Activated B cell treated with CpG ODN at 0.5 μM for 24 hours (primary cell): ENCODE measurements at places on chromosomes 5 and 9. TPM values are rescaled to one million over a fixed set of nuclear protein-coding genes. Genes with fewer than 3 reads are reported as not detected.

- no peak for DNase-seq
These were observed 14.3 kb upstream of the GPX3 start for GRCh38 chr5:151005950-151006576.

GRCh38 chr9:27880156-27880555 lies 306.9 kb upstream of the C9orf72 start:
- DNase-seq = no peak

DNA sequence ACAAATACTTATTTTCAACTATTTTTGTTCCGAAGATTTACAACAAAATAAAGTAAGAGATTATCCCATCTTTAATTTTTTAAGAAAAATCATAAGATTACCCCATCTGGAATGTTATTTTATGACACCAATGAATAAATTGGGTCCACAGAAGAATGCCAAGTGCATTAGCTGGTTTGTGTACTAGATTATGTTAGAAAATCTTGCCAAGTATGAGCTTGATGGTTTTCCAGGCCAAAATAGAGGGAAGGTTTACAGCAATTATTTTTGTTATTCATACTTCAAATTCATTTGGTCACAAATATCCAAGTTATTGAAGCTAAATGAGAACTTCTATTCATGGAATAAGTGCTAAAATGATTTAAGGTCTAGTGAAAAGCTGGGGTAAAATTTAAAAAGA lies 109.4 kb upstream of the DMRTA1 start:
- DNase-seq = no peak

- DNase-seq = no peak
These were observed 1.2 kb downstream of the HOMER1 start for GRCh38 chr5:79512471-79513307.

DNA sequence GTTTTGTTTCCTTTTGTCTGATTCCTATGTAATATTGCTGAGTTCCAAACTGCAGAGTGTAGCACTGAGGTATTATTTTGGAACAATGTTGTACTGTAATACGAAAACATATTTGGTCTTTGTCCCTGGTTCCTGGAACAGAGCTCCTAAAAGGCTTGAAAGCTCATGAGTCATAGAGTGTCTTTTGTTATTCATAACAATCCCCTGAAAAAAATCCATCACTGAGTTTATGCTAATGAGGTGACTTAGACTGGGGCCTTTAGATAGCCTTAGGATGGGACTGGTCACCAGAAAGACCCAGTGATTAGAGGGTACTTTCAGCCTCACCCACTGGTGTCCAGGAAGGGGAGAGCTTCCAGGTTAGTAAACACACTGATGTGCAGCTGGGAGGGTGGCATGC lies 132.7 kb upstream of the POU5F2 start:
- no peak for DNase-seq

GRCh38 chr5:42572313-42572712 lies 149.1 kb downstream of the GHR start:
- DNase-seq = no peak

DNA sequence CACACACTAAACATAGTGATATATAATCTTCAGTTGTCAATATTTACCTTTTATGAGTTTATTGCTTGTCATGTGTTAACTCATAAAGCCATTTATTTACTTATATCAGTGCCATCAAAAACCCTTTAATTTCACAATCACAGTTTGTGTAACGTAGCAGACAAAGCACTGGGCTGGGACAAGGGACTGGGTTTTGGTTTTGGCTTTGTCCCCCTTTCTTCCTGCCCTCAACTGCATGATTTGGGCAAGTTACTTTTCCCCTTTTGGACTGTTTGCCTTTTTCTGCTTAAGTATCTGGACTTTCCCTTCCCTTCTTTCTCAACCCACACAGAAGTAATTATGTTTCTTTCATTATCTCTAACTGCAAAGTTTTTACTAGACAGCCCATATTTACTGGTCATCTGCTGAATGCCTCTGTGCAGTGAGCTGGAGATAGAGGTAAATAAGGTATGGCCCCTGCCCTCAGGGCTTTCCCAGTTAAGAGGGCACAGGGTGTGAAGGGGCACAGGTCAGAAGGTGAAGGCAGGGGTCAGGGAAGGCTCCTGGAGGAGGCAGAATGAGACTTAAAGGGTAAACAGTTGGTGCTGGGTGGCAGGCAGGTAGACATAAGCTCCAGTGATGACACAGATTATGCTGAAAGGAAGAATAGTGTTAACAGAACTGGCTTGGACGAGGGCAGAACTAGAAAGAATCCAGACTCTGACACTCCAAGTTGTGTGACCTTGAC lies 14.8 kb upstream of the NR3C1 start:
- DNase-seq = no peak

- DNase-seq = no peak
These were observed 109.9 kb downstream of the DROSHA start for GRCh38 chr5:31421806-31422586.

GRCh38 chr5:98927242-98927988 lies 1.4 kb downstream of the CHD1 start:
- no peak for DNase-seq

GRCh38 chr5:151509231-151509630 lies 61.8 kb downstream of the SLC36A1 start:
- no peak for DNase-seq

DNA sequence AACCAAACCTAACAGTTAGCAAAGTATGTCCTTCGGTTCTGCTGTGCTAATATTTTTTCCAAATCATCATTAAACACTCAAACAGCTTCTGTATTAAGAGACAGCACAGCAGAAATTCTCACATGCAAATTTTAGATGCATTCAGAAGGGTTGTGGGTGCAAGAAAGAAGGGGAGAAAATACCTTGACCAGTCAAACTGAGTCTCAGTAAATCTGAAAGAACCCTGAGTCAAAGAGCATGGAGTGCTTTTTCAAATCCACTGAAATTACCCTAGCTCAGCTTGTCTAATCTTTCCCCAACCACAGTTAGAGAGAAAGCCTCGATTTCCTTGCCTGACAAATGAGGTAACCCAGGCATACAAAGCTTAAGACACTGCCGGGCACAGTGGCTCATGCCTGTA lies 55.1 kb downstream of the RETREG1 start:
- DNase-seq = no peak

- DNase-seq = no peak
These were observed 272.5 kb downstream of the EPB41L4A start for GRCh38 chr5:112146323-112147226.

DNA sequence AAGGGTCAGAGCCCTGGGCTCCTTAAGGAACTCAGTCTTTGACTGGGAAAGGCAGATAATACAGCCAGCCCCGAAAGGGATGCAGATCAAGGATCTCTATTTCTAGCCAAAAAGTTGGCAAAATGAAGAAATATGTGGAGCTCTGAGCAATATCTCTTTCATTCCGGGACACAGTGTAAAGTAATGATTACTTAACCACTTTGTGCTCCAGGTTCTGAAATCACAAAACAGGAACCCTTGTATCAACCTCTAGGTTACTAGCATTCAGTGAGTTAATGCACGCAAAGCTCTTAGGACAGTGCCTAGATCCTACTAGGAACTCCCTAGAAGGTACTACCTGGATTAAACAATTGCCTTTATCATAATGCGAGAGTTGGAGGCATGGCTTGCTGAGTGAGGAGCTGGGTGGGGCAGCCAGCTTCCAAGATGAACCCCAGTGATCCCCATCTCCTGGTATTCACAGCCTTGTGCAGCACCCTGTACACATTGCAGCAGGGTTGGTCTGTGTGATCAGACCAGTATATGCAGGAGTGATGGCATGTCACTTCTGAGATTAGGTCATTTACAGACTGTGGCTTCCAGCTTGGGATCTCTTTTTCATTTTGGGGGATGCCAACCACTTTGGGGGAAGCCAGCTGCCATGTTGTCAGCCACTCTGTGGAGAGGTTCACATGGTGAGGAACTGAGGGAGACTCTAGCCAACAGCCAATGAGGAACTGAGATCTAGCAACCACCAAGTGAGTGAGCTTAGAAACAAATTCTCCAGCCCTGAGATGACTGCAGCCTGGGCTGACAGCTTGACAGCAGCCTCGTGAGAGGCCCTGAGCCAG lies 103.1 kb upstream of the SLC44A1 start:
- DNase-seq = no peak

- DNase-seq = no peak
These were observed 617 bp upstream of the PTPRD start for GRCh38 chr9:10613419-10613818.

DNA sequence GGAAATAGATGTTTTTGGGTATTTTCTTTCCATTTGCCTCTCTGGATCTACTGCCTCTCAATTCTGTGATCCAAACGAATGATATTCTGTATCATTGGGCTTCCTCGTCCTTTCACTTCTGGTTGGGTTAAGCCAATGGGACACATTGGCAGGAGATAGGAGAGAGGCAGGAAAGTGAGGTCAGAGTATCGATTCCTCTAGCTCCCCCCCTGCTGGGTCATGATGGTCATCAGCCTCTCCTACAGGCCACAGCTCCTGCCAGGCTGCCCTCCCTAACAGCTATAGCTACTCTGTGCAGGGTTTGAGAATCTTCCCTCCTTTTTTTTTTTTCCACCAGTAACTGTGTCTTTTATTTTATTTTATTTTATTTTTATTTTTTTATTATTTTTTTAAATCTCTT lies 39.4 kb downstream of the APBA1 start:
- DNase-seq = no peak

- DNase-seq = no peak
These were observed 302.9 kb upstream of the PAPPA start for GRCh38 chr9:115850548-115851304.

- no peak for DNase-seq
These were observed 136.9 kb downstream of the RFK start for GRCh38 chr9:76257311-76257710.

DNA sequence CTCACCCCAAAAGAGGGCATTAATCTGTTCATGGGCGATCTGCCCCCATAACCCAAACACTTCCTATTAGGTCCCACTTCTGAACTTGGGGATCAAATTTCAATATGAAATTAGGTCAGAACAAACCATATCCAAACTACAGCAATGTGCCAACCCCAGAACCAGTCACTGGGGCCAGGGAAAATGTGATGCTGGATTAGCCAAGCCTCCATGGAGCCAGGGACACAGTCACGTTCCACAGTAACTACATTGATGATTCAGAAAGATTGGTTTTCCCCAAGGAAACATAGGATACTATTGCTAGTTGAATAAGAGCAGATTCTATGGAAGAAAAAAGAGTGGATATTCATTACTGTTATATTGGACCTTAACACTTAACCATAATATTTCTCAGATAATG lies 84.2 kb downstream of the GIN1 start:
- DNase-seq = no peak

DNA sequence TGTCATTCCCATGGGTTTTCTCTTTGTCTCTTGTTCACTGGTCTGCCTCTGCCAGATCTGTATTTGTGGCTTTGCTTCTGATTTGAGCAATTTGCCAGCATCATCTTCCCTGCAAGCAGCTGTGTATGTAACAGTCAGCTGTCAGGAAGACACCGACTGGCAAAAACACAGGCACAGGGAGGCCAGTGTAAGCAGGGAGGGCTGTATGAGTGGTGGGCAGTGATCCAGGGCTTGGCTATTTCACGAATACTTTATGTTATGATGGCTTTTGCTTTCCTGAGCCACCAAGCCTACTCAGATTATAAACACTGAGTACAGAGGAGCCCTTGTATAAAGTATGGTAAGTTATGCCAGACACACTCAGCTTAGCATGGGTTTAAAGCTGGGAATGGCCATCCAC lies 11.6 kb downstream of the BNIP1 start:
- DNase-seq = no peak

- no peak for DNase-seq
These were observed 746 bp downstream of the NKX2-5 start for GRCh38 chr5:173234129-173234790.

DNA sequence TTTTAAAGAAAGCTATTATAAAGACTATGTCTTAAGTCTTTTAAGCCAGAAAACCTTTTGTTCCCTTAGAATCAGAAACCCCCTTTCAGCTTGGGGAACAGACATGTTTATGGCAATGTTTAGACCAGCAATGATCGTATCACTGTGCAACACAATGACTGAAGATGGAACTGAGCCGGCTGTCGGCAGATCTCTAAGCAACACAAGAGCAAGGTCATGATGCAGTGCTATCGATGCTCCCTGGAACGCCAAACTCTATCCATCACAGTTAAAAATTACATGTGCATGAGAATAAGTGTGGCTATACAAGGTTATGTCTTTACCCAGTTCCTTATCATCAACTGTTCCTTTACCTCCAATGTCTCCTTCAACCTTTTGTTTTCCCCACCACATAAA lies 1.8 kb upstream of the RNF44 start:
- DNase-seq = no peak

GRCh38 chr9:9170439-9171134 lies 1371.0 kb upstream of the DMAC1 start:
- DNase-seq = no peak

- DNase-seq = peak; percentile 42
These were observed 423 bp downstream of the IPPK start for GRCh38 chr9:92669527-92669889.

- DNase-seq = no peak
These were observed 103.2 kb downstream of the MSX2 start for GRCh38 chr5:174827558-174827957.

GRCh38 chr5:664343-664993 lies 28.7 kb downstream of the TPPP start:
- DNase-seq = no peak

- no peak for DNase-seq
These were observed 145.7 kb upstream of the COL5A1 start for GRCh38 chr9:134495881-134496412.

DNA sequence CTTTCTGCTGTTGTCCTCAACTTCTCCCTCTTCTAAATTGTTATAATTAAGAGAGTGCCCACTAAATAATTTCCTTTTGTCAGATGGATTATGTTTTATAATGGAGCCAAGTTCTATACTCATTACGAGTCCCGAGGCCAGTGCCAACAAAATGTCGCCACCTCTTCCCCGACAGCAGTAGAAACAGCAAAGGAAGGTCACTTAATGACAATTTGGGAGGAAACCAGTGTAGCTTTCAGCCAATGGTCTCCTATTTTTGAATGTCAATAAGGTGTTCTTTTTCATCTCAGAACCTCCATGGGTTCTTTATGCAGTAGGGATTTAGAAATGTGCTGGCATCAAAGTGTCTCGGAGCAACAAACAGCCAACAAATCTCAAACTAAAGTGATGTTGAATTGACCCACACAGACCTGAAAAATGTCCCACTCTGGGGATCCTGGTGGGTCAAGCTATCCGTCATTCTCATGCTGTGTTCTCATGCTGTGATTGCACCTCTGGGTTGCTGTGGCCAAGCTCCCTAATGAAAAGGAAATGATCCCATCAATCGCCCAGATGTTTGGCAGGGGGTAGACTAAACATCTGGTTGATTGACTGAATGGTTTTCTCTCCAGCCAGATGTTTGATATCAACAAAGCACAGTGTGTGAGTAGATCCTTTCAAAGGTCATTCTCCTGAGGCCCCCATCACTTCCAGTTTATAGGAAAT lies 291.9 kb downstream of the DMAC1 start:
- no peak for DNase-seq

The ZNF354C gene
- 6.3 and 7.1 TPM in 2 replicates for total RNA-seq

The ISL1 gene
- not detected in 2 replicates for total RNA-seq

The C5orf52 gene
- not detected in 2 replicates for total RNA-seq

The FBXL17 gene
- total RNA-seq = 25.8 and 26.9 TPM in 2 replicates

The PCDHB5 gene
- total RNA-seq = not detected in 2 replicates

The GAPVD1 gene
- 46.6 and 53.9 TPM in 2 replicates for total RNA-seq

The SPIN1 gene
- 20.7 TPM in 2 replicates for total RNA-seq

The FNBP1 gene
- 454 and 501 TPM in 2 replicates for total RNA-seq

The TERT gene
- total RNA-seq = 0.22 and 0.35 TPM in 2 replicates

The IFNB1 gene
- not detected in 2 replicates for total RNA-seq

The PTTG1 gene
- total RNA-seq = 15.3 and 16.8 TPM in 2 replicates

The LVRN gene
- not detected in 2 replicates for total RNA-seq

The MSX2 gene
- total RNA-seq = not detected in 2 replicates

The SPATA31A6 gene
- total RNA-seq = not detected in 2 replicates

The MEIKIN gene
- total RNA-seq = not detected in 2 replicates

The ANXA1 gene
- 0.27 and 0.71 TPM in 2 replicates for total RNA-seq

The FRRS1L gene
- not detected in 2 replicates for total RNA-seq

The GHR gene
- not detected in 2 replicates for total RNA-seq

The ANKS6 gene
- 12.1 and 14.8 TPM in 2 replicates for total RNA-seq
